Stimulated activated CD4-positive, alpha-beta T cell treated with anti-CD3 and anti-CD28 coated beads, Interleukin-12 subunit alpha, Interleukin-12 subunit beta, amount 100 ng/mL, for 4 hours (primary cell): ENCODE measurements at places on chromosomes 6 and 20.

DNA sequence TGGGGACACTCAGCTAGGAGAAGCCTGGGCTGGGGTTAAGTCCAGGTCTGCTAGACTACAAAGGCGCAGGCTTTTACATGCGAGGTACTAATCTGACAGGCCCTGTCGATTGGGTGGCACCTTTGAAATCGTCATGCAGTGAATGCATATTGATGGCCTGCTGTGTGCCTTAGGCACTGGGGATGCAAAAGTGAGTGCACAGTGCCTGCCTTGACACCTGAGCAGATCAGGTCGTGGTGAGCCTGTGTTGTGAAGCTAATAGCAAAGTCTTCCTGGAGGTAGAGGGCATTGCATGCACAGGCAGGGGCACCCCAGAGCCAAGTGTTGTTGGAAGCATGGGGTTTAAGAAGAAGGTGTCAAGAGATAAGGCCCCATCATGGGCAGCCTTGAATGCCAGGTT, 16.9 kb downstream of the LRRC1 start:
- DNase-seq = no peak

- DNase-seq = no peak
Measured at GRCh38 chr6:159071843-159072769, 27.3 kb upstream of the TAGAP start.

DNA sequence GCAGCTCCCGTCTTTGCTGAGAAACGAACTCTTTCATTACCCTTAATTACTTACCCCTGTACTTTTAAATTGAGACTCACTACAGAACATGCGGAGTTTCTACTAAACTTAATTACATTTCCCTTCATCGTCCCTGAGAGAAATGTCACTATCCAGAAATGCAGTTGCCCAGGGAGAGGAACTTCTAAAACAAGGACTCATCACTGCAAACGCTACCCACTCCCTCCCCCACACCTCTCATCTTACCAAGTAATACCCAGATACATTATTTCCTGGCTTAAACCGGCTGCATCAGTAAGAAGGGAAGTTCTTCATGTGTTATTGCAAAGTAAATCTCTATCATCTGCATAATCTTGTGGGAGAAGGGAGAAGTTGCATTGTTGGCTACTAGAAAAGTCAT, 138.3 kb downstream of the IPCEF1 start:
- DNase-seq = no peak

DNA sequence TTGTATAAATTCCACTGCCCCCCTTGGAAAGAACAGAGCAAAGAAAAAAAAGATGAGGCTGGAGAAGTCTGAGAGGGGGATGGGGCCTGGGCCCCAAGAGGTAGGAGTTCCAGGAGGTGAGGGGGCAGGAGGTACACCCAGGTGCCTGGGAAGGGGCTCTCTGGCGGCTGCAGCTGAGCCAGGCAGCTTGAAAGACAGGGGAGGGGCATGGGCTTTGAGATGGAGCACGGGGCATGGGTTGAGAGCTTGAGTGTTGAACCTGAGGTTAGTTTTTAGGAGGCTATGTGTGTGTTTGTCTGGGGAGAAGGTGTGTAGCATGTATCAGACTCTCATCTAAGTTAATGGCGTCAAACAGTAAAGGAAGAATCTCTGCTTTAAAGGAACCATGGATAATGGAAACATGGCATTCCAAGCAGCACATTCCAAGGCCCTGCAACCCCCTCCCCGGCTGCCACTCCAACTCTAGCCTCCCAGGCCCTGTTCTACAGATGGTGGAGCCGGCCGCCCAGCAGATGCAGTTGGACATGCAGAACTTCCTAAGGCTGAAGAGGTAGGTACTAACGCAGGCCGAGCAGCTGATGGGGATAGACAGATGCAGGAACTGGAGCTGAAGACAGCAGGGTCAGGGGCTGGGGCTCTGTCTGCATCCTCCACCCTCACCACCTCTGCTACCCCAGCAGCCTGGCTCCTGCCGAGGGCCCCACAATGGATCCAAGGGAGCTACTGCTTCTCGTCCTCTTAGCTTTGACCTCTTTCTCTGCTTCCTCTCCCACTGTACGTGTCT, 42.1 kb downstream of the MDFI start:
- no peak for DNase-seq

DNA sequence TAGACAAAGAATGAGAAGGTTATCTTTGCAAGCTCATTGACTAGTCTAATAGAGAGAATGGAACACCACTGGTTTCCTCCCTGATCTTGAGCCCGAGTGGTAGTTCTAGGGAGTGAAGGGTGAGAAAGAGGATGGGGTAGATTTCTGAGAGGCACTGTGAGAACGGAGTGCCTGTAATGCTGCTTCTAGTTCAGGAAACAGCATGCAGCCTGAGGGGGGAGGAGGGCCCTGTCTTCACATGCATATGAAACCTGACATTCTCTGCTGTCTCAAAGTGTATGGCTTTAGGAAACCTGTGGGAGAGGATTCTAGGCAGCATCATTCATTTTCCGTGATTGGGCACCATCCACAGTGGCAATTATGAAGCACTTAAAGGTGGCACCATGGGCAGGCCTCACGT, 259.4 kb upstream of the MAN1A1 start:
- DNase-seq = no peak

DNA sequence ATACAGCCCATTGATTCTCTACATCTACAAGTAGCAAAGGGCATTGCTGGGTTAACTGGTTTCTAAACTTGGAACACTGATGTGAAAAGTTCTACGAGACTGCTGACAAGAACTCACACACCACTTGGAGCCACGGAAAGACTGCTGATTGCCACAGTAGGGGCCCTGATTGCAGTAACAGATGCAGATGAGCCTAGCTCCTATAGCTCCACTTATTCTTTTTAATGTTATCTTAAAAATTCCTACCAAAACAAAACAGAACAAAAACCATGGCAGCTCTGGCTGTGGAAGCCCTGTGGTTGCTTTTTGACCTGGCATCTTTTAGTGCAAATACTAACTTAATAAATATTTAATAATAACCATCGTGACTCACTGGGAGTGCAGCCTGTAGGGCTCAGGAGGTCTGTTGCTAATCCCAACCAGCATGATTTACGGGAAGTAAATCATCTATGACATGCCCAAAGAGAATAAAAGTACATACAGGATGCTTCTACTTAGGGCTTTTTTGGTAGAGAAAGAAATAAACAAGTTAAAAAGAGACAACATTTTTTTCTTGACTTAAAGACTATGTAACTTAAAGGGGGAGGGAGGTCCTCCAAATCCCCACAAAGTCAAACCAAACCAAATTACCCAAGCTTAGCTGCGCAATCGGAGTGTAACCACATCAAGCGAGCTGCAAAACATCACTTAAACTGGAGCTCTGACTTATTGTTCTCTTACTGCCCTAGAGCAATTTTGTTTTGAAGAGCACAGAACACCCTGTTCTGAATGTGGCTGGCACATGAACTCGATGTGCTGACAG, 87.2 kb downstream of the FKBP5 start:
- no peak for DNase-seq
